ENCODE measurements at places on chromosomes 2 and 18.

DNA sequence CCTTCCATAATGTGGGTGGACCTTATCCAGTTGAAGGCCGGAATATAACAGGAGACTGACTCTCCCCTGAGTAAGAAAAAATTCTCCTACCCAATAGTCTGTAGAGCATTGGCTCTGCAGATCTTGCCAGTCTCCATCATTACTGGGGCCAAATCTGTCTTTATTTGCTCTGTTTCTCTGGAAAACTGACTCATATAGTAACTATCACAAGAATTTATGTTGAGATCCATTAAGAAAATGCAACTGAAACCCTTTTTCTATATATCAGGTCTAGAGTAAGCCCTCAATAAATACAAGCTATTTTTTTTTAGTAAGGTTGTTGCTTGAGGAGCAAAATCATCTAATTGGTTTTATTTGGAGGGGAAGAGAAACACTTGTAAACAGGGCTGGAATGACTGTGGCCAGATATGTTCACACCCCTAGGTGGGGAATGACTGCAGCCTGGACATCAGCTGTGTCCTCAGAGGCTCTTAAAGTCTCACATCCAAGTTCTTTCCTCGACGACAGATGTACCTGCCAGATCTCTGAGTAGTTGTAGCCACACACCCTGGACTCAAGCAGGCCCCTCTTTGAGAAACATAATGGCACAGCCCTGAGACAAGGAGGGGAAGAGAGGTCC, 339.7 kb downstream of the TNS1 start:
- no peak for DNase-seq

DNA sequence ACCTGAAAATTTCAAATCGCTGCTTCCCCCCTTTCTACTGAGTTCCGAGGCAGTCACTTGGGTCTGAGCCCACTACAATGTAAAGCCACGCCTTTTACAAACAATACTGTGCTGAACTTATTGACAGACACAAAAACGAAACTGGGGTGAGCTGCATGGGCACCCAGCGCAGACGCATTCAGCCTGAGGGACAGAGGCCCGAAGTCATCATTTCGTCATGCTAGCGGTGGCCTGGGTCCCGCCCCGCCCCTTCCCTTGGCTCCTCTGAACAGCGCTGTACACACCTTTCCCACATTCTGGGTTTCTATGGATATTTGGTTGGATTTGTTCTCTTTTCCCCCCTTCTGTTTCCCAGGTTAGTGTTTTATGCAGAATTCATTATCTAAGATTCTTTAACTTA, 71.7 kb downstream of the EIPR1 start:
- DNase-seq: no peak

GRCh38 chr18:39596891-39597290, 2031.3 kb upstream of the CELF4 start:
- DNase-seq: no peak

DNA sequence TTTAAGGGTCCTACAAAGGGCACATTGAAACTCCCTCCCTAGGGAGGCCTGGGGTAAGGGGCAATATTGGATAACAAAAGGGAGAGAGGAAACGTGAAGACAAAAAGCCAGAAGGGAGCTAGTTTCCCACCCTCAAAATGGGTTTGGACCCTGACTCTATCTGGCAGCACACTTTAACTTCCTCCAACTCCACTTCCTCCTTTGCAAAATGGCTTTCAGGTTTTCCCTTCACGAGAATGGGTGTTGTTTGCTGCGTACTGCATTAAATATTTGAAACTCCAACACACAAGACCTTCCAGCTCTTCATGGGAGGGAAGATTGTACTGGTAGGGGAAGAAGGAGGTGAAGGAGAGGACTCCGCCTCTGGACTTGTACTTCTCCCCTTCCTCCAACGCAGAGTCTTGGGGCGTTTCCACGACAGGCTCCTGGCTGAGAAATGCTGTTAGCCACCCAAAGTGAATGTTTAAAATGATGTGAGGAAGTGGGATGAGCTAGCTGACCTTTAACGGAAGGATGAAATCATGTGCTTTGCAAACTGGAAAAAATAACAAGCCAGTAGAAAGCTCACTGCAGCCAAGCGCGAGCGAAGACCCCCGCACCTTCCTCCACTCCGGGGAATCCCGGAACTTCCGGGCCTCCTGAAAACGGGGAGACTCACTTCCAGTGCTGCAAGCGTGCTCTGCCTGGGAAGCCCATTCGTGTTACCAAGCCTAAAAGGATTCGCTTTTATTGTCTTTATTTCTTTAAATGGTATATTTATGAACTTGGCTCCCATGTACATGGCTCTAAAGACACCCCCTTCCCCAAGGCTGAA, 85.6 kb downstream of the VIT start:
- no peak for DNase-seq

GRCh38 chr2:196293751-196294515, 122.6 kb upstream of the STK17B start:
- DNase-seq: no peak

Measured in amygdala (tissue), 56 donors.